ENCODE measurements at places on chromosomes 13 and 19.

- DNase-seq, result no peak
Measured at GRCh38 chr13:30019648-30020626, 169.5 kb upstream of the UBL3 start.

- DNase-seq, result no peak
Measured at GRCh38 chr13:103895835-103896531, 829.8 kb upstream of the SLC10A2 start.

- no peak for DNase-seq
Measured at GRCh38 chr19:37304190-37304883, 66.6 kb upstream of the ZNF527 start.

DNA sequence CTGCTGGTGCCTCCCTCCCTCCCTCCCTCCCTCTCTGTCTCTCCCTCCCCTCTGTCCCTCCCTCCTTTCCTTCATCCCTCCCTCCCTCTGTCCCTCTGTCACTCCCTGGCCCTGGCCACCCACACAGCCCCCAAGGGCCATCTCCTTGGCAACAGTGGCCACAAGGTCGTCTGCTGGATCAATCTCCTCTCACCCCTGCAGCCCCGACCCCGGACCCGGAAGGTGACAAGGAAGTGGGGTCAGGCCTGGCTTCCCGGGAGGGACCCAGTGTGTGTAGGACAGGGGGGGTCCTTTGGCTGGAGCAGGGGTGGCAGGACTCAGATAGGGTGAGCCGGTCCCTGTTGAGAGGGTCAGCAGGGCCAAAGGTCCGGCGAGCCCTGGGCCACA, 21.9 kb upstream of the TCF3 start:
- no peak for DNase-seq

- DNase-seq, result no peak
Measured at GRCh38 chr19:29596885-29597525, 9.1 kb upstream of the POP4 start.

GRCh38 chr13:112545856-112546255, 42.1 kb downstream of the TUBGCP3 start:
- no peak for DNase-seq

GRCh38 chr19:10768936-10769335, 51.1 kb downstream of the DNM2 start:
- no peak for DNase-seq

- DNase-seq, result no peak
Measured at GRCh38 chr13:43258771-43259170, 235.4 kb downstream of the DNAJC15 start.

GRCh38 chr19:6687114-6687513, 17.2 kb upstream of the TNFSF14 start:
- DNase-seq, result no peak

DNA sequence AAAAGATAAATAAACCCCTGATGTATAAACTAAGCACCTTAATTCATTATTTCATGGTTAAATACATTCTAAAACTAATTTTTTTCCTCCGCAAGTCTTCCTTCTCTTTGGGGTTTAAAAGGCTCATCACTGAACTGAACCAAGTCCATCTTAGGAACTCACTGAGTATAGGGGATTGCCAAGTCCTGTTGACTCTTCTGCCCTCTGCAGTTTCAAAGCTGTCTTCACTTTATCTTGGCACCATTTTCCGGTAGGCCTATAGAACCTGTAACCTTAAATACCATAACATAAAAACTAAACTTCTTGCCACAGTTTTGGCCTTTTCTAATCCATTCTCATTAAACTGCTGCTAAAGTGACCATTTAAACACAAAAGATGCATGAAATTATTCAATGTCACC, 66.5 kb upstream of the USPL1 start:
- DNase-seq, result no peak

- peak; percentile 81 for DNase-seq
Measured at GRCh38 chr19:17996826-17997316, 11.1 kb upstream of the ARRDC2 start.

DNA sequence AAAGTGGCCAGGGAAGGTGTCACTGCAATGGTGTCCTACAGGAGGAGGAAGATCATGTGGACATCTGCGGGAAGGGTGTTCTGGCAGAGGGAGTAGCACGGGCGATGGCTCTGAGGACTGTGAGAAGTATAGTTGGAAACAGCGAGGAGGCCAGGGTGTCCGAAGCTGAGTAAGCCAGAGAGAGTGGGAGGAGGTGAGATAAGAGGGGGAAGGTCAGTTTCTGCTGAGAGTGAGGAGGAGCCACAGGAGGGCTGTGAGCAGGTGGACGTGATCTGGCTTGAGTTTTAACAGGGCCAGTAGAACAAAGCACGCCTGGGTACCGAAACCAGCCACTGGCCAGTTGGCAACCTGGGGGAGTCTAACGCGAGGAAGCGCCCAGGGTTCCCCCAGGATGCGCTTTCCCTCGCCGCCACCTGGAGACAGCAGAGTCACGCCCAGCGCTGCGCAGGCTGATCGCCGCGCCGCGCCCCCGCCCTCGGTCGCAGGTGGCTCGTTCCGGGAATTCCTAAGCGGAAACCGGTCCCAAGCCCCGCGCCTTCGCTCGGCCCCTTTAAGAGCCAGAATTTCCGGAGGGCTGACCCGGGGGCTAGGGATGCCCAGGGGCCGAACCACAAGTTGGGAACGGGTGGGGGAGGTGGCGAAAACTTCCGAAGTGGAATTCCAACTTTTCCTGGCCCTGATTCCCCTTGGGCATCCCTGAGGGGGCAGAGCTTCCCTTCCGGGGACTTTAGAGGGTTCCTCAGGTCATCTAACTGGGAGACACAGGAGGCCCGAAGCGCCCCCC, 1.1 kb upstream of the LSR start:
- no peak for DNase-seq

GRCh38 chr13:48797127-48797526, 143.4 kb downstream of the CYSLTR2 start:
- no peak for DNase-seq

GRCh38 chr19:33492951-33493350, 28.6 kb downstream of the PEPD start:
- no peak for DNase-seq

- DNase-seq, result no peak
Measured at GRCh38 chr13:42553098-42554046, 20.6 kb upstream of the TNFSF11 start.

DNA sequence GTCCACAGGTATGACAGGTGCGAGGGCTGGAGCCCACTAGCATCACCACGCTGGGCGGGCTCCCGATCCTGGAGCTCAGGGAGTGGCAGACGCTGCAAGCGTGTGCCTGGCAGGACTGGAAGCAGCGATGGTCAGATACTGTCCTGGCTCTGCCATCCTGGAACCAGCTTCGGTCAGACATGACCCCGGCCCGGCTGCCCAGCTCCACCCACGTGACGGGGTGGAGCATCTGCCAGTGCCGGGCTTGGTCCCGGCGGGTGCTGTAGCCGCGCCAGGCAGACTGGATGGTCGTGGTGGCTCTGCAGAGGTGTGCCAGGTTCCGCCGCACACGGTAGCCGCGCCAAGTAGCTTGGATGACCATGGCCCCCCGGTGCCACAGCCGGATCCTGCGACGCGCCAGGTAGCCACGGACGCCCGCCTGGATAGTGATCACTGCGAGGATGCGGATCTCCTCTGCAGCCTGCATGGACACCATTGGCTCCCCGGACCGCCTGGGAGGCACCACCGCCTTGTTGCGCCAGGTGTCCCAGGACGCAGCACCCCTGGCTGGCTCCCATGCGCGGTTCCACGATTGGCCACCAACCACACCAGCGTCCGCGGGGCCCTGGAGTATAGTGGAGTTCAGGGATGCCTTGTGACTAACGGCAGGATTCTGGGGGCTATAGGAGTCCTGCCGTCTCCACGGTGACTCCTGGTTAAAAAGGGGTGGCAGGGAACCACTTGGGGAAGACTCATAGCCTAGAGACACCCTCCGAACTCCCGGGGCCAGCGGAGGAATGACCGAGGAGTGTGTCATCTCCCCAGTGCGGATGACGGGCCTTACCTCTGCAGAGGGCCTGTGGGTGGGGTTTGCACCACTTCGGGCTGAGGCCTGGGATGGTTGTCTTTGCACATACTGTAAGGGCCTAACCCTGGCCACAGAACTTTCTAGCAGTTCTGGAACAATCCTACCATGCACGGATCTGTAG, 16.5 kb downstream of the IQCN start:
- DNase-seq, result no peak

- no peak for DNase-seq
Measured at GRCh38 chr19:8404391-8405151, 8.5 kb upstream of the MARCHF2 start.

DNA sequence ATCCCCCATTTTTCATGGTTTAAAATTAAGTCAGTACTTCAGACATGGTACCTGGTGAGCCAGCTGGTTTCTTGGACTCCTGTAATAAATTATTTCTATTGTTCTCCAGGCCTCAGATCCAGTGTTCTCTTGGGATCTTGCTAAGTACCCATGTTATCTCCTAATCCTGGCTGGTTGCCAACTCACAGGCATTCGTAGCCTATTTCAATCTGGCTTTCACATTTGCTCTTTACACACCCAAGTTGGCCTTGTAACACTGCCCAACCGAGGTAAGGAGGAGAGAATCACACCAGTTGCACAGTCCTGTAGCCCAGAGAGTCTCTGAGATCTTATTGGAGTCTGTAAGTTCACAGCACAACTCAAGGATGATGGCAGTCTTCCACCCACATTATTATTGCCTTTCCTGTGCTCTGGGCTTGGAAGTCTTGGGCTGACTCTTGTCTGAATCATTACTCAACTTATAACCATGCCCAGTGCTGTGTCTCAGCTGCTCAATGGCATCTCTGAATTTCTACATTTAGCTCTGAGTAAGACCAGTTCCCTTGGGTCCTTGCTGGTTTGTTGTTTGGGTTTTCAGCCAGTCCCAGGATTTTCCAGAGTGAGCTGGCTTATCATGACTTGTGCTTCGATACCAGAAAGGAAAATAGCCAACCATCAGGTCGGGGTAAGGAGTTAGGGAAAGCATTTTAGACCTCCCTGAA, 76.6 kb upstream of the KLF12 start:
- DNase-seq, result no peak

DNA sequence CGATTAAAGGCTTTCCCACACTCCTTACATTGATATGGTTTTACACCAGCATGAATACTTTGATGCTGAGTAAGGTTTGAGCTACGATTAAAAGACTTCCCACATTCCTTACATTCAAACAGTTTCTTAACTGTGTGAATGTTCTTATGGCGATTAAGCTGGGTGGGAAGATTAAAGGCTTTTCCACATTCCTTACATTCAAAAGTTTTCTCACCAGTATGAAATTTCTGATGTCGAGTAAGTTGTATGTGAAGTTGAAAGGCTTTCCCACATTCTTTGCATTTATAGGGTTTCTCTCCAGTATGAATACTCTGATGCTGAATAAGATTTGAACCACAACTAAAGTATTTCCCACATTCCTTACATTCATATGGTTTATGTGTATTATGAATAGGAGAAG, 20.0 kb downstream of the ZNF780B start:
- DNase-seq, result no peak

DNA sequence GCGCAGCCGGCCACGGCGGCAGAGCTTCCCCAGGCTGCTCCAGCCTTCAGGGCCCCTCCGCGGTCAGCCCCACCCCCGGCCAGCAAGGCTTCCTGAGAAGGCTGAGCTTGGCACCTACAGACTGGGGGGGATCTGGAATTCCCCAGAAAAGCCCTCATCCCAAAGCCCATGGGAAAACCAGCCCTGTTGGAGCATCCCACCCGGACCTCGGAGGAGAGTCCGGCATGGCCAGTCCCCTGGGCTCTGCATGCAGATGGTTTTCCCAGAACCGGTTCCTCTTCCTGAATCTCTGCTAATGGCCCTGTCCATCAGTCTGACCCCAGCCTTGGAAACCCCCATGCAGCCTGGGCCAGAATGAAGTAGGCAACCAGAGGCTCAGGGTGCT, 10.3 kb downstream of the RASA3 start:
- no peak for DNase-seq

DNA sequence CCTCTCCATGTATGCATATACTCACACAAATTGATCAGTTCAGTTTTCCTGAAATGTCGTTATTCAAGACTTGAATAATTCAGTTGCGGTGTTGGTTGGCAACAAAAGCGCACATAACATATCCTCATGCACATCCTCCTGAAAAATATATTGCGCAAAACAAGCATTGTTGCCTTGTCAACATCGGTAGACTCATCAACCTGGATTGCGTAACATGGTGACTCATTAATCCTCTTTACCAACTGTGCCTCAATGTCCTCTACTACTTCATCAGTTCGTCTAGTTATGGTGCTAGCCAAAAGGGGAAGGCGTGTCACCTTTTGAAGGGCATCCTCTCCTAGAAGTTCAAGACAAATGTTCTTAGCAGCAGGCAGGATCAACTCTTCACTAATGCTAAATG, 357.7 kb downstream of the LMO7 start:
- no peak for DNase-seq

DNA sequence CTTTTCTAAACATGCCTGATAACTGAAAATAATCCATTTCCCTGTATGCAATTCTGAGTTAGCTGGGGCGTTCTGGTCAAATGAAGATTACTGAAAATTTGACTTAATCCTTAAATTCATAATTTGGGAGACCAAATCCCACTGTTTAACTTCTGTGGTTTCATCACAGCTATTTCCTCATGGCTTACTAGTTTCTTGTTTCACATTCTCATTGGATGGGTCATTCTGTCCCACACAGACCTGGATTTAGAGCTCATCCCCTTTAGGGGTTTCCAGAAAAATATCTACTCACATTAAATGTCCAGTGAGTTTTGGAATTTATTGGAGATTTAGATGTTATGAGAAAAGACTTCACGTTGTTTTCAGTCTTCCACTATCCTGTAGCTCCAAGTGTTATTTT, 709.3 kb upstream of the KLHL1 start:
- DNase-seq, result no peak

GRCh38 chr13:36880961-36881360, 39.1 kb downstream of the SMAD9 start:
- no peak for DNase-seq

DNA sequence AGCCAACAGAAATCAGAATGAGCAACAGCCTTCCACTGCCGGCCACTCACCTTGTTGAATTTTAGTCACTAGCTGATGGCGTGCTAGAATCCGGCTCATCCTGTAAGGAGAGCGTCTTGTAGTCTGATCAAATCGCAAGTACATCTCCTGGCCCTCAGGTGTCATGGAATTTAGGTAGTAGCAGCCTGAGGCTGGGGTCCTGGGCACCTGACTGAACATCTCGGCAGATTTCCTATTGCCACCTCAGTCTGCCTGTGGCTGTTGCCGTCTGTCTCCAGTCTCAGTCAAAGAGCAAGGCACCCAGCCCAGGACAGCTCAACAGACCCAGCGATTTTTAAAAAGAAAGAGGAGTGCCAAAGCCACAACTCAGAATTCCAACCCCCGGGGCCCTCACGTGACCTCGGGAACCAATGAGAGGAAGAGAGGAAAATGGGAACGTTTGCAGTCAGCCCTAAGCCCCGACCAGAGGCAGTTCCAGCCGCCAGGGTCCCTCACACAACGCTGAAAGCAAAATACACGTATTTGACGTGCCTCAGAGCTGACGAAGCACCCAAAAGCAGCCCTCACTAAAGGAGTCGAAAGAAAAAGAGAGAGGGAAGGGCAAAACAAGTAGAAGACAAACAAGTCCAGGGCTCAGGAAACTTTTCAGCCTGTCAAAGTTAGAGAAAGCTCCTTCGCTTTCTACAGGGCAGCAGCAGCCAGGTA, at the start of gene STARD13:
TSS of gene STARD13 (minus strand) at position 336 of the 705 bp plus-strand sequence. CDS start at position 219, 117 bp downstream.
- DNase-seq, result no peak

- DNase-seq, result no peak
Measured at GRCh38 chr13:109684824-109685202, 101.6 kb downstream of the IRS2 start.

Data from activated T-helper 9 cell treated with anti-CD3 and anti-CD28 coated beads, Interleukin-2, amount 50 U/mL, for 16 hours (primary cell).